ENCODE measurements at places on chromosomes 7 and 10.

DNA sequence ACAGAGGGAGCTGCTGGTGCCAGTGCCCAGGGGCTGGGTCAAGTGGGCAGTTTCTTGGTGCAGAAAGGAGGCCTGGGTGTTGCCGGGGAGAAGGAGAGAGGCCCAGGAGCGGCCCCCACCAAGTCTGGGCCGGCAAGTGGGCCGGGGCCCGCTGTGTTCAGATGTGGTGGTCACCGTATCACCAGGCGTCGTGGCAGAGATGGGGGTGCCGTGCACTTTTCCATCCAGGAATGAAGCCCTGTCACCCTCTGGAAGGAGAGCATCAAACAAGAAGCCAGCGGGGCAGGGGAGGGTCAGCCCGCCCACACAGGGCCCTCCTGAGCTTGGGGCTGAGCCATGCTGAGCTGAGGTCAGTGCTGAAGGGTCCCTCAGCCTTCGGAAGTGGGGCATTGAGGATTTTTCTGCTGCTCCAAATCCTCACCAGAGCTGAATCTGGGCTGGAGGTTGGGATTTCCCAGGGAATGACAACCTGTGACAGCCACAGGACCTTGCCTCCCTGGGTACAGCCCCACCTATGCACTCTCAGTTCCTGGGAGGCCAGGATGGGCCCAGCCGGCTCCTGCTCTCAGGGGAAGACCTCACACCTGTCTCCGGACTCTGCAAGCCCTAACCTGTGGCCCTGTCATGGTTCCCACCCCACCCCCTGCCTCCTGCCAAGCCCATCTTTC, 27.9 kb upstream of the INPP5A start:
- DNase-seq, result no peak

DNA sequence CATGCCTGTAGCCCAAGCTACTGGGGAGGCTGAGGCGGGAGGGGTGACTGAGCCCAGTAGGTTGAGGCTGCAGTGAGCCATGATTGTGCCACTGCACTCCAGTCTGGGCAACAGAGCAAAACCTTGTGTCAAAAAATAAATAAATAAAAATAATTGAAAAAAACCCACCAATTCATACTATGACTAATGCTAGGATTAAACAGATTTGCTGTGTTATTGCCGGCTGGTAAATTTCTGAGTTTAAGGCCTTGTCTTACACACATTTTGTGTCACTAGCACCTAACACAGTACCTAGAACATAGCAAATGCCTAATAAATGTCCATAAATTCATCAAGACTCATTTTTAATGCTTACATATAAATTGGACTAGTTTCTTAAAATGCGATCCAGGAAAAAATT, 8.7 kb downstream of the ESYT2 start:
- DNase-seq, result no peak

DNA sequence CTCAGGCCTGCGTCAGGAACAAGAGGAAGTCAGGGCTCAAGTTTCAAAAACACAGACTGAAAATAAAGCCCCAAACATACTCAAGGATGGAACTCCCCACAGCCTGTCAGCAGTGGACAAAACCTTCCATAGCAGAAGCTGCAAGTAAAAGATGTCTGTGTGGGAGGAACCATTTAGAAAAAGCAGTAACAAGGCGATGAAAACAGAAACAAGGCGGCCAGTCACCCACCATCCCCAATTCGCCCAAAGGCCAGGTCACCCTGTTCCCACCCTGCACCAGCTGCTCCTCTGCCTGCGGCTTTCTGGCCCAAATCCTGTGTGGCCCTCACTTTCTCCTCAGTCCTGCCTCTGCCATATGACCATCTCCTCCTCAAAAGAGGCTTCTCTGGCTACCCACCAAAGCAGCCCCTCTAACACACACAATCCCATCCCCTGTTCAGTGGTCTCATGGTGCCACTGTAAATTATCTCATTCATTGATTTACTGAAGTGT, 27.8 kb downstream of the KCNMA1 start:
- no peak for DNase-seq

DNA sequence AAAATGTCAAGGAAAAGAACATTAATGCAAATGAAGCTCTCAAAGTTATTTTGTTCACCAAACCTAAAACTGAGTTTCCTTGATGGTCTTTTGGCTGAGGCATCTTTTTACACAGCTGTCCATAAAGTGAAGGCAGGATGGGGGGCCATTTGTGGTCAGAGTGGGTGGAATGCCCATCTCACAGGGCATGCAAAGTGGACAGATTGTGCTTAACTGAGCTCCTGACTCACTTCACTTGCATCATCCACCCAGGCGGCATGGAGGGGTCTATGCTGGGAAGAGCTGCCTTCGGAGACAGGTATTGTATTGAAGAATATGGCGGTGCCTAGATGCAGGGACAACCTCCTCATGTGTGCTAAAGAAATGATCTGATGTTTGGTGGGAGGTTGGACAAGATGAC, 905.3 kb downstream of the KCNMA1 start:
- no peak for DNase-seq

GRCh38 chr7:144404946-144405345, 1.5 kb upstream of the NOBOX start:
- DNase-seq, result no peak

DNA sequence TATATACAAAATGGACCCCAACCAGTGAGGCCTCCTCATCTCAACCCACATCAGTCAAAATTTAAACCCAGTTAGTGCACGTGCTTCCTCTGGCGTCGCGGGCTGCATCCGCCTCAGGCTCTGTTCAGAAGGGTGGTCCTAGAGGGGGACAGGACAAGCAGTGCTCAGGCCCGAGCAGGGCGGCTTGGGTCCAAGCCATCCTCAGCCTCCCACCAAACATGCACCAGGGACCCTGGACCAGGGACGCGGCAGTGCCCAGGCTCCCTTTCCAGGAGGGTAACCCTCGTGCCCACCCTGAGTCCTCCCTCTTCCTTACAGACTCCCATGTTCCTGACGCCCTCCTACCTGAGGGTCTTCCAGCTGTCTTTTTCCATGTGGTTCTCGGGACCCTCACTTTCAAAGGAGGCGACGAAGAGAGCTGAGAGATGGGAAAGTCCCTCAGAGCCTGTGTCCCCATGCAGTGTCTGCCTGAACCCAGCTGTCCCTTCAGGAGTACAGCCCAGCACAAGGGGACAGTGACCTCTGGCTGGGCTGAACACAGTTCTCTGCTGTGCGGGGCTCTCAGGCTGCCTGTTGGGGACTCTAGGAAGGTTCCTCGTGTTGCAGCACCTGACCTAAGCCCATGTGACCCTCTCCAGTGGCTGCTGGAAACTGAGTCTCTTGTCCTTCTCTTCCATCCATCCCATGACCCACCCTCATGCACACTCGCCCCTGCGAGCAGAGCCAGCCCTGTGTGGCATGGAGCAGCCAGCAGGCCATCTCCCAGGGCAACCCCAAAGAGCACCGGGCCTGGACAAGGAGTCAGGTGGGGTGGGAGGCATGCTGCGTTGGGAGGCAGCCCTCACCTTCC, 58.1 kb downstream of the CSGALNACT2 start:
- no peak for DNase-seq

DNA sequence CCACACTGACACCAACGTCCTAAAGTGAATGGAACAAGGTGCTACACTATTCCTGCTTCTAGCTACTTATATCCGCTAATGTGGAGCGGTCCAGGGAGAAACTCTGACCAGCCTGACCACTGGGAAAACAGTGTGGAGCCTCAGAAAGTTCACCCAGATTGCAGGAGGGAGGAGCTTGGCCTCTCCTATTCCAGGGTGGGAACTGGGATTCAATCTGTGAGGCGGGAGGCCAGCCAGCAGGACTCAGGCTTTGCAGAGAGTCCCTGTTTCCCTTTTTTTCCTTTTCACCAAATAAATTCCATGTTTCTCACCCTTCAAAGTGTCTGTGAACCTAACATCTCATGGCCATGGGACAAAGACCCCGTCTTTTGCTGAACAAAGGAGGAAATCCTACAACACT, 86.4 kb upstream of the SEMA3C start:
- DNase-seq, result no peak

DNA sequence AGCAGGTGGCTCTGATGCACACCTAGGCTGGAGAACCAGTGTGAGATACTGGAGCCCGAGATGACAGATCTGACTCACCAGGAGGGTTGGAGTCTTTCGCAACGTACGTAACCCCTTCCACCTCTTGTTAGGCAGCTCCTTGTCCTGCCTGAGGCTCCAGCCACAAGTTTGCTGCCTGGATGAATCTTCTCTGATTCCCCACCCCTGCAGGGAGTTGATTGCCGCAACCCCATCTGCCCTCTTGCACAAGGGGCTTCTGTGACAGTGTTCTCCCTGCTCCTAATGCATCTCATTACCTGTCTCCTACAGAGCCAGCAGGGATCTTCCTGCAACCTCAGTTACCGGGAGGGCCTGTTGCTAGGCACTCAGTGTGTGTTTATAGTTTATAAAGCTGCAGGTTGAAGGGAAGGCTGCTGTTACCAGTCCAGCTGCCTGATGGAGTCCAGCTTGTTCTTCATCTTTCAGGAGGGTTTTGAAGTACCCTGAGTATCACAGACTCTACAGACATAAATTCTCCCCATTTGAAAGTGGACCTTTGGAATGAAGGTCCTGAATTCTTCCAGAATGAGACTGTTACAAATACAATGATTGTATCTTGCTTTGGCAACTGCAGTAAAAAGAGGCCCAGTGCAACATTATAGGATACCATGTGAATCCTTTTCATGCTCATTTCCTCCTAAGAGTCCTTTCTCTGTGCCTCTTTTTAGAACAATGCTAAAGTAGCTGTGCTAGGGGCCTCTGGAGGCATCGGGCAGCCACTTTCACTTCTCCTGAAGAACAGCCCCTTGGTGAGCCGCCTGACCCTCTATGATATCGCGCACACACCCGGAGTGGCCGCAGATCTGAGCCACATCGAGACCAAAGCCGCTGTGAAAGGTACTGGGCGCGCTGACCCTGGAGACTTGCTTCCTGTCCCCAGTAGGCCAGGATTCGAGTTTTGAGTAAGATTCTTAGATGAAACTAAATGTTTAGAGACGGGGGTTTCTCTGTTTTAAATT, 6.5 kb downstream of the MDH2 start:
- no peak for DNase-seq

DNA sequence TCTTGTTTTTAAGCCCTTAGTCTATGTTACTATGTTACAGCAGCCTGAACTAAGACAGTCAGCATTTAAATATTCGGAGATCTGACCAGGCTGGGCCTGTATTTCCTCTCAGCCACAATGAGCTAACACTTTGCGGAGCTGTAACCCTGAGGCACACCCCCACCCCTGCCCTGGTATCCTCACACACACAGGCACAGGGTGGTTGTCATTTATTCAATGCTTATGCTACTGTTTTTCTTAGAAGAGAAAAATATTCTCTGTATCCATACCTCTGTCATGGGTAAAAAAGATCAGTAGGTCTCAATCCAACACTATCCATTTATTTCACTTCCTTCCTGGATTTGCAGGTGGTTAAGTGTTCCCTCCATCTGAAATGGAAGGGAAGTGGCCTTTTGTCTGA, 80.3 kb upstream of the TRIL start:
- no peak for DNase-seq

- no peak for DNase-seq
These were observed 66.3 kb downstream of the PRKAG2 start for GRCh38 chr7:151810441-151811232.

GRCh38 chr10:89327803-89328441, at the start of gene IFIT3:
TSS of gene IFIT3 (plus strand) at chr10:89327997. CDS start at chr10:89328074, 77 bp downstream.
- peak; percentile 23 for DNase-seq

- DNase-seq, result no peak
These were observed 348.2 kb downstream of the DNAJB6 start for GRCh38 chr7:157684909-157685429.

DNA sequence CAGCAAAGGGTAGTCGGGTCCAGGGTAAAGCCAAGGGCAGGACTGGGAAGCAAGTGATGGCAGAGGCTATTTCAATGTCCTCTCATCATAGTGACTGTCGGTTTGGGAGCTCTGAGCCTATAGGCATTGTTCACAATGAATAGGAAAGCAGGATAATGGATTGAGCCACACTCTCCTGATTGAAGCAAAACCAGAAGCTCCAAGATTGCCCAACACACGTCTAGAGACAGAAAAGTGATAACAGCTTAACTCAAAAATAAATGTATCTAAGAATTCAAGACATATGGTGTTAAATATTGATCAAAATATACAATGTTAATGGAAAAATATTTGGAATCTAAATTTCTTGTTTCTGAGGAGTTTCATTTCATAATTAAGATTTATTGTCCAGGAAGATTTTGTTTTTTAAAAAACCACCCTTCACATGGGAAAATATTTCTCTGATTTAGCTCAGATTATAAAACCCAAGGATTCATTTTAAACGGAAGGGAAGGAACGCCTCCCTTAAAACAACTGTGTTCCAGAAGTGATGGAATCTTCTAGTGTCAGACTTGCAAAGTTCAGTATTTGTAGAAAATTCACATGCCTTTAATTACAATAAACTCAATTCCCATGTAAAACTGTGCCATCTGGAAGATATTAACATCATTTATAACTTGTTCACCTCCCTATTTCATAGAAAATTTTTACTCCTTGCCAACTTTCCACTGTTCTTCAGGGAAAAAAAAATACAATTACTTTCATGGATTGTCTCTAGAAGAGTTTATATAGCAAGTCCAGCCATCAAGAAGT, 54.5 kb downstream of the NRP1 start:
- no peak for DNase-seq

- peak; percentile 39 for DNase-seq
These were observed 745 bp downstream of the SLC16A9 start for GRCh38 chr10:59708816-59709394.

GRCh38 chr7:94250124-94250523, 144.6 kb upstream of the COL1A2 start:
- DNase-seq, result no peak

DNA sequence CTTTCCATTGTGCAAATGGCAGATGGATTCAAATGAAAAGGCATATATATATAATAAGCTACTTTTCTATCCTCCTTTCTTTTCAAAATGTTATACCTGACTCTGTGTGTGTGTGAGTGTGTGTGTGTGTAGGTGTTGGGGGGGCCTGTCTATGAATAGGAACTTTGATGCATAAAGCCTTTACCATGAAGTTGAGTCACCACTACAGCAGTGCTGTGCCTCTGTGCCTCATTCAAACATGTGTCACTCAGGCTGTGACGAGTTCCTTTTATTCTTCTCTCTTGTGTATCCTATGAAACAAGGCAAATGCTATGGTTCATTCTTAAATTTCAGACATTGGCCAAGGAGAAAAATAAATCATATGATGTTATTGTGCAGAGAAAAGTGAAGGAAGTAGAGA, 52.7 kb upstream of the DKK1 start:
- no peak for DNase-seq
